ENCODE measurements at places on chromosomes 6 and 20.

DNA sequence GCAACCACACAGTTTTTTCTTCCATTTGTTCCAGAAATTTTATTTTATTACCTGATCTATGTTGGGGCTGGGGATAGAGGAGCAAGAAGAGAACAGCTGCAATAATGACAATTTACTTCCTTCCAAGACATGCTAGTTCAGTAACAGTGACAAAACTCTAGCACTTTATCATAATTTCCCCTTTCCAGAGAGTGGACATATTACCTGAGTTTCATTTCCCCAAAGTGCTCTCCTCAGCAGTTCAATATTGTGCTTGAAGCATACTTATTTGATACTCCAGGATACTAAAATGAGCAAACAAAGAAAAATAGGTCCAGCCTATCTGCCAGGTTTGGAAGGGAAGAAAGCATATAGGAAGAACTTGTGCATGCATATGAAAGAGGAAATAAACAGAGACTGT is 157.7 kb downstream of the ID4 start:
- no peak for DNase-seq

- no peak for DNase-seq
These were observed 39.0 kb upstream of the PTPN1 start for GRCh38 chr20:50471231-50471630.

DNA sequence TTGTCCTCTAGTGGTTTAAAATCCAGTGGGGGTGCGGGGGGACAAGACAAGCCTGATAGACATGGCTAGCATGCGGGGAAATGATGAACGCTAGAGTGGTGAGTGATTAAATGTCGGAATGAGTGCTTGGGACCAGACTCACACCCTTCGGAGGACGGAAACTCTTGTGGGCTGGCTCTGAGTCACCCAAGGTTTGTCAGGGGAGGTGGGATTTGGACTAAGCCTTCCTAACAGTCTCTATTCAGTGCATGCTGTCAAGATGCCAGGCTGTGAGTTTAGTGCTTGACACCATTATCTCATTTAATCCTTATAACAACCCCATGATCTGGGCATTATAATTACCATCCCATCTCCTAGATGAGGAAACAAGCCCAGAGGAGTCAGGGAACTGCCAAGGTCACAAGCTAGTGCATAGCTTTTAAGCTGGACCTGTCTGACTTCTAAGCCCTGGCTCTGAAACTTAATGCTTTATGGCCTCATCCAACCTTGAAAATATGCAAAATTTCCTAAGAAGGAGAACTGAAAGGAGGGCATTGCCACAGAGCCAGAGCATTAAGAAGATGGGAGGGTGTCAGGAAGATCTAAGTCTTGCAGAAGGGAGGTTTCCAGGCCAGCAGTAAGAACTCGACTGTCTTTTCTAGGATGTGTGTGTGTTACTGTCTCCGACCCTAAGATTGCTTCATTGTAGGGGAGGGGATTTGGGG is 168.7 kb upstream of the LRFN2 start:
- DNase-seq: no peak

DNA sequence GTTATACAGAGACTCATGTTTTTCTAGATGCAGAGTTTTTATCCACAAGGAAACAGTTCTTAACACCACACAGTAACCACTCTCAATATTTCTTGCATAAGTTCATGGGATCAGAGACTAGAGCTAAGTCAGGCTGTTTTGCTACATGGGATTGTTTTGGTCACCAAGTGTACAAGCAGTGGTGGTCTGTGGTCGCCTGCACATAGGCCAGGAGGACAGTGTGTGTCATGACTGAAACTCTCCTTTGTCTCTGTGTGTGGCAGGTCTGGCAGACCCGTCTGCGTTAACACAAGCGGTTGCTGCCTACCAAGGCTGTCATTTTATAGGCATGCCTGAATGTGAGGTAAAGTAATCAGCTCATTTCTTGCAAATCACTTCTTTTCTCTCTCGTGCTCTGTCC is 18.9 kb downstream of the WRNIP1 start:
- no peak for DNase-seq

GRCh38 chr6:169989594-169989993 is 238.2 kb downstream of the ERMARD start:
- no peak for DNase-seq

DNA sequence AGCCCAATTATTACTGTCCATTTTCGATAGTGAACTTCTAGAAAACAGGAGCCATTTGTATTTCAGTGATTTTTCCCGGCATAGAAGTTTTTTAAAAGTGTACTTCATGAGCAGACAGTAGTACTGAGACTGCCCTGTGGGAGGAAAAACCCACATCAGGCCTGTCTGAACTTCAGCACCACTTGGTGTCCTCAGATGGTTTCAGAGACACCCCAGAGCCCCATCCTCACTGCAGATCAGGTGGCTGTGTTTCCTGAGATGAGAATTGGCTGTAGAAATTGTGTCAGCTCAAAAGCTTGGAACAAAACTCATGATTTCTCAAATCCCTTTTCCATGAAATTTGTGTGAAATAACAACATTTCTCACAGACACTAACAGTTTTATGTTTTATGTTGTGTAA is 110.0 kb upstream of the RIN2 start:
- DNase-seq: no peak

All from iPS DF 6.9 (cell line).